Activated naive CD4-positive, alpha-beta T cell treated with anti-CD3 and anti-CD28 coated beads for 36 hours (primary cell): ENCODE measurements at places on chromosomes 12 and 14.

DNA sequence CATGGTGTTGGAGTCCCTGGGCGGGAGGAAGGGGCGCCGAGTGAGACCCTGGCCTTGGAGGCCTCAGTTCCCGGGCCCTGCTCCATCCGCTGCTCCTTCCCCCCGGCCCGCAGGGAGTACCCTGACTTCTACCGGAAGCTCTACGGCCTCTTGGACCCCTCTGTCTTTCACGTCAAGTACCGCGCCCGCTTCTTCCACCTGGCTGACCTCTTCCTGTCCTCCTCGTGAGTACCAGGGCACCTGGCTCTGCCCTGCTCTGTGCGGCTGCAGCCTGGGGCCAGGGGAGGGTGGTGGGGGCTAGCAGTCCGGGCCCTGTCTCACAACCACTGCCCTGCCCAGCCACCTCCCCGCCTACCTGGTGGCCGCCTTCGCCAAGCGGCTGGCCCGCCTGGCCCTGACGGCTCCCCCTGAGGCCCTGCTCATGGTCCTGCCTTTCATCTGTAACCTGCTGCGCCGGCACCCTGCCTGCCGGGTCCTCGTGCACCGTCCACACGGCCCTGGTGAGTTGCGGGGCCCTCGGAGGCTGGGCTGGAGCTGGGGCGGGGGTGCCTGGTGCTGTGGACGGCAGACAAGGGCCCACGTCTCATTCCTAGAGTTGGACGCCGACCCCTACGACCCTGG lies 7.0 kb downstream of the NOC4L start:
- no peak for DNase-seq

GRCh38 chr14:51750542-51750941 lies 98.8 kb downstream of the FRMD6 start:
- peak; percentile 42 for DNase-seq

- no peak for DNase-seq
These were observed 19.8 kb upstream of the TESC start for GRCh38 chr12:117118838-117119591.

DNA sequence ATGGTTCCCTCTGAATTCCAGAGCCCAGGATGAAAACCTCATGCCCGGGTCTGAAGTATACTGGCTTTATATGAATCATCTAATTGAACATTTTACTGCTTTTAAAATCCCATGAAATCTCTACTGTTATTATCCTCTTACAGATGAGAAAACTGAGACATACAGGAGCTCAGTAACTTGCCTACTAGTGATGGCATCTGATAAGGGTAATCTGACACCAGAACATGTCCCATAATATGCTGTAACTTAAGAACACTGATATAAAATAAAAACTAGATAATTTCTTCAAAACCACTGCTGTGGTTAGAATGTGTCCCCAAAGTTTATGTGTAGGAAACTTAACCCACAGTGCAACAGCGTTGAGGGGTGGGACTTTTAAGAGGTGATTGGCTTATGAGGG lies 219.6 kb upstream of the TMTC1 start:
- no peak for DNase-seq

- DNase-seq: no peak
These were observed 3.8 kb upstream of the MYH6 start for GRCh38 chr14:23411563-23412525.
